ENCODE measurements at places on chromosomes 13 and 19. TPM values are rescaled to one million over a fixed set of nuclear protein-coding genes. Genes with fewer than 3 reads are reported as not detected.

The STK24 gene
- 107 TPM for total RNA-seq

GRCh38 chr13:35512271-35512920, 35.9 kb upstream of the MAB21L1 start:
- H3K36me3 ChIP-seq = no peaks in the 10 kb centered on the region
- DNase-seq = no peak
- no peak overlapping the region for H3K4me3 ChIP-seq
- no peaks in the 10 kb centered on the region for H3K27me3 ChIP-seq
- no peak overlapping the region for H3K27ac ChIP-seq

The ZNF14 gene
- total RNA-seq = 12.1 TPM

DNA sequence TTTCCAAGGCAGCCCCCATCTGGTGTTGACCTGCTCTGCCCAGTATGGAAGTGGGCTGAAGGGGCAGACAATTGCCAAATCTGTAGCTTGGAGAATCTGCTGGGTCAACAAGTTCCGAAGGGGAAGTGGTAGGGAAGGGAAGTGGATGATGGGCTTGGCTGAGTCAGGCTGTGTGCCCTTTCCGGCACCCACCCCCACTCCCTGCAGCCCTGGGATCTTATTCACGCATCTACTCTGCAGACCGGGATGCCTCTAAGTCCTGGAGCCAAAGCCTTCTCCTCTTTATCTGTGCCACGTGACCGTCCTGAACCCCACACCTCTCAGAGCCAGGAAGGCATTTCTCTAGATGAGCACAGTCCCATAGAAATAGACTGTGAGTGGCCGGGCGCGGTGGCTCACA, 7.5 kb upstream of the C5AR2 start:
- H3K36me3 ChIP-seq = no peaks in the 10 kb centered on the region
- no peak overlapping the region for H3K4me3 ChIP-seq
- no peaks in the 10 kb centered on the region for H3K4me1 ChIP-seq
- no peaks in the 10 kb centered on the region for H3K27me3 ChIP-seq

DNA sequence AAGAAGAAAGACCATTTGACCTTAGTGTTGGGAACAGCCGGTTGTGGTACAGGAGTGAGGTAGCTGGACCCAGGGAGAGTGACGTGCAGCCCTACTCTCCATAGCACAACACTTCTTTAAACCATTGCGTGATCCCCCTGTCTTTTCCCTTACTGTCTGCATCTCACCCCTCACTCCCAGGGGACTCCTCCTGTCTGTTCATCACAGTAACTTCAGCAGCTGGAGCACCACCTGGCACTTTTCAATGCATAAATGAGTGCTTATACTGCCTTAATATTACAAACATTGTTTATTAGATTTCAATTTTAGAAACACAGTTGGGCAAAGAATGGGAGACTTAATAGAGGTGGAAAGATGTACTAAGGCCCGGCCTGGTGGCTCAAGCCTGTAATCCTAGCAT, 285.5 kb downstream of the UQCRFS1 start:
- DNase-seq = no peak
- no peak overlapping the region for H3K27ac ChIP-seq
- no peaks in the 10 kb centered on the region for H3K36me3 ChIP-seq
- H3K27me3 ChIP-seq = no peaks in the 10 kb centered on the region
- H3K4me3 ChIP-seq = no peak overlapping the region
- H3K4me1 ChIP-seq = no peaks in the 10 kb centered on the region

The GRIK5 gene
- total RNA-seq = 1.4 TPM

DNA sequence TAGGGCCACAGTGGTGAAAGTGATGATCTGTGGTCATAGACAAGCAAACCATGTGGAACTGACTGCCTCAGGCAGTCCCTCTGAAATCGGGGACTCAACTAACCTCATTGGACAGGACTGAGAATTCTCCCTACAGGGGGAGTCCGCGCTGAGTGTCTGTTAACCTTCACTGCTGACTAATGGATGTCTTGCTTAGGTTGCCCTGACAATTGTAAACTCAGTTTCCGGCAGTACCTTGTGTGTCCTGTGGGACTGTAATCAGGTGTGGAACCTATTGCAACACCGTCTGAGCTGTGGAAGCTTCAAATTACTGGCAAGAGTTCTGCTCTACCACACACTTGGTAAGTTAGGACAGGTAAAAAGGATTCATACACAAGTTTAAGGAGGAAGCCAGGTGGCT, 21.8 kb downstream of the ZNF77 start:
- no peaks in the 10 kb centered on the region for H3K4me1 ChIP-seq
- H3K36me3 ChIP-seq = peaks cover 4% of the 10 kb centered on the region
- no peak overlapping the region for H3K4me3 ChIP-seq
- no peak overlapping the region for H3K27ac ChIP-seq
- no peak for DNase-seq

GRCh38 chr13:26459276-26460131, 98.0 kb upstream of the WASF3 start:
- H3K4me1 ChIP-seq = peaks cover 4% of the 10 kb centered on the region
- H3K27ac ChIP-seq = no peak overlapping the region
- no peaks in the 10 kb centered on the region for H3K36me3 ChIP-seq

GRCh38 chr19:40277356-40278059, 7.6 kb downstream of the AKT2 start:
- H3K36me3 ChIP-seq = peaks cover 6% of the 10 kb centered on the region
- H3K27ac ChIP-seq = no peak overlapping the region

DNA sequence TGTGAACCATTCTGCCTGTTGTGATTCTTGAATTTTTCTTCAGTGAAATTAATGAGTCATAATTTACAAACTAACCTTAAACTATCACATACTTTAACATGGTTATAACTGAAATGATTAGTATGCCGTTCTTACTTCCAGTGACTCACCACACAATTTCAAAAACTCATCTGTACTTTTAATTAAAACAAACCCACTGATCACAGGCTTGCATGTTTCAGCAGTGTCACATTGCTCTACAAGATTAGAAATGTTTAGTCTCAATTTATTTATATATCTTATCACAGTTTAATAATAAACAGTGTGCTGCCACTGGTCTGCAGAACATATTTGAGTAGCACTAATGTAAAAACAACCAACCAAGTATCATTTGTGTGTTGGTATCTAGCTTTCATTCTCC, 2227.9 kb upstream of the PCDH20 start:
- DNase-seq = no peak
- H3K27me3 ChIP-seq = no peaks in the 10 kb centered on the region

- no peaks in the 10 kb centered on the region for H3K27me3 ChIP-seq
- H3K4me1 ChIP-seq = no peaks in the 10 kb centered on the region
- no peak overlapping the region for H3K27ac ChIP-seq
Observed at GRCh38 chr13:109707044-109707741, 79.2 kb downstream of the IRS2 start.

The CCDC70 gene
- total RNA-seq = not detected

DNA sequence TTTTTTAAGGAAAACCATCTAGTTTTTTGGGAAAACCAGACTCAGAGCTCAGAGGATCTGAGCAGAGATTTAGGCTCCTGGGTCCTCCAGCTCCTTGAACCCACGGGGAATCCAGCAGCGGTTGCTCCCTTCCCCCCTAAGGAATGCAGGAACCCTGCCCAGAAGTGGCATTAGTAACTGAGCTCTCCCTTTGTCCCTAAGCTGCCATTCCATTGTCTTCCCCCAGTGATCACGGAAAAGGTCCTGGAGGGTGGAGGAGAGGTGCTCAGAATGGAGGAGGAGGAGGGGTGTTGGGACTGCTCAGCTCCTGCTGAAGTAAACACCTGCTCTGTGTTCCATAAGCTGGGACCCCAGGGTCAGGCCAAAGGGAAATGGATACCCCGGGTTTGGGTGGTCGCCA, 16.8 kb upstream of the OR1M1 start:
- H3K4me1 ChIP-seq = no peaks in the 10 kb centered on the region
- no peaks in the 10 kb centered on the region for H3K27me3 ChIP-seq
- H3K4me3 ChIP-seq = no peak overlapping the region
- no peak overlapping the region for H3K27ac ChIP-seq
- DNase-seq = no peak
- no peaks in the 10 kb centered on the region for H3K36me3 ChIP-seq

The MYO1F gene
- not detected for total RNA-seq

The SPRY2 gene
- total RNA-seq = not detected

DNA sequence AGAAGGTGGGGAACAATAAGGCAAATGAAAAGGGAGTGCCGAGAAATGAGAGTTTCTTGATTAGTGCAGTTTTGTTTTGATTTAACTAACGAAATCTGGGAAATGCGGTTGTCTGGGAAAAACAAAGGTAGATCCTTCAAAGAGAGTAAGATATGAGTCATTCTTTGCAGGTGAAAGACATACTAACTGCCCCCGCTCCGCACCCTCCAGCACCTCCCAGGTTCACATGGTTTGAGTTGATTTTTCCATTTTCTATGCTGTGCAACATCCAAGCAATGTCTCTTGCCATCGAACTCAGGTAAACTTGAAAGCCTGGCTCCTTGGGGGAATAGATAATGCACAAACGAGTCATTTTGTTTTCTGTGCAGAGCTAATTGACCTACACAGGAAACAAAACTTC, 84.1 kb upstream of the KLF12 start:
- no peak overlapping the region for H3K27ac ChIP-seq
- H3K4me3 ChIP-seq = no peak overlapping the region
- no peak for DNase-seq
- H3K27me3 ChIP-seq = no peaks in the 10 kb centered on the region
- no peaks in the 10 kb centered on the region for H3K4me1 ChIP-seq
- no peaks in the 10 kb centered on the region for H3K36me3 ChIP-seq

DNA sequence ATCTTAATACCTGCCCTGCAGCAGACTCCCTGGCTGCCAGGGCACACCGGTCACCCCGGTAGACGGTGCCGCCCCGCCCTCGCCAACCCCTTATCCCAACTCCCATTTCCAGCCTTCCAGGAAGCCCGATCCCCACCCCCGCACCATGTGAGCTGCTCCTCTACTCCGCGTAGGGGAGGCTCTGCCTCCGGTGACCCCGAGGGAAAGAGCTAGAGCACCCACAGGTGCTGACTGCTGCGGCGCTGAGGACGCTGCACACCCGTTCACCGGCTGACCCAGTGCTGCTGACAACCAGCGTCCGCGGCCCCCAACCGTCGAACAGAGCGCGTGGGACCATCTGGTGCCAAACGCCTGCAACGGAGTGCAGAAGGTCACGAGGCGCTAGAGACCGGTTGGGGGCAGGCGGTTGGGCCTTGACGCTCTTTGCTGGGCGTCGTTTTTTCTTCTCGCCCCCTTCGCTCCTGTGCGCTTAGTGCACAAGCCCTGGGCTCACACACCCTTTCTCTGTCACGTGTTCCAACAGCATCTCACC, 59.6 kb upstream of the ZNF599 start:
- DNase-seq = no peak
- no peaks in the 10 kb centered on the region for H3K27me3 ChIP-seq
- no peaks in the 10 kb centered on the region for H3K4me1 ChIP-seq
- no peaks in the 10 kb centered on the region for H3K36me3 ChIP-seq

DNA sequence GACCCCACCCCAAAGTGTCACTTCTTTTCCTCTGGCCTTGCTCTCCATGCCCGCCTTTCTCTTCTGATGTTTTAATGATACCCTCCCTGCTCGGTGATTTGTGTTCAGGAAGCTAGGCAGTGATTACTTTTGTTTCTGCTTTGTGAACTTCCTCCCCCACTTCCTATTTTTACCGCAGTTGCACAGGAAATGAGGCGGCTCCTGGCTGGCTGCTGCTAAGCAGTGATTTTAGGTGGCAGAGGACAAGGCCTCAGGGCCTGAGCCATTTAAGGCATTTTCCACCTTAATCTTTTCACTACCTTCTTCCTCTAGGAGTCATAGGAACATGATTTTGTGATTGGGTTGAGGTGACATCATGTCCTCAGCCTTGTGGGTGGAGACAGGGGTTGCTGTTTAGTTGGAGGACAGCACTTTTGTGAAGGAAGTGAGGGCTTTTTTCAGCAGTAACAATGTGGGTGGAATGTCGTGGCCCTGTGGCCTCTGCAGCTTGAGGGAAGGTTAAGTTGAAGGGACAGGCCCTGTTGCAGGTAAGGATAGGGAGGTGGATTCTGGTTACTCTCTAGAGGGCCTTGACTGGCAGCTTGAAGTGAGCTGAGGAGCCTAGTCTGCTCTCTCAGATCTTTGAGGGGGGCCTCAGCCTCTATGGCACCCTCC, 15.7 kb downstream of the GARRE1 start:
- peak overlapping the region; percentile 95 for H3K27ac ChIP-seq
- peaks cover 57% of the 10 kb centered on the region for H3K4me1 ChIP-seq
- no peaks in the 10 kb centered on the region for H3K27me3 ChIP-seq
- DNase-seq = peak; percentile 93

DNA sequence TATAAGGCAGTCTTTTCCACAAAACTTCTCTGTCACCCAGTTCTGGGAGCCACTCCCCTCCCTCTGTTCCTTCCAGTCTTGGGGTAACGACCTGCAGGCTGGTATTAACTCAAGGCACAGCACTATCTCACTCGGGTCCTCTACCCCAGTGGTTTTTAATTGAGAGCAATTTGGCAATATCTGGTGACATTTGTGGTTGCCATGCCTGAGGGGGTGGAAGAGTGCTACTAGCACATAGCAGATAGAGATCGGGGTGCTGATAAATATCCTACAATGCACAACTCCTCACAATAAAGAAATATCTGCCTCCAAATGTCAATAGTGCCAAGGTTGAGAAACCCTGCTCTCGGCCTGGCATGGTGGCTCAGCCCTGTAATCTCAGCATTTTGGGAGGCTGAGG, 117.7 kb upstream of the ABCC4 start:
- DNase-seq = no peak
- no peaks in the 10 kb centered on the region for H3K27me3 ChIP-seq
- H3K36me3 ChIP-seq = no peaks in the 10 kb centered on the region
- no peak overlapping the region for H3K4me3 ChIP-seq
- H3K27ac ChIP-seq = no peak overlapping the region

The GRIN2D gene
- not detected for total RNA-seq

GRCh38 chr19:42203700-42204099, 13.8 kb downstream of the DEDD2 start:
- H3K27ac ChIP-seq = no peak overlapping the region
- H3K27me3 ChIP-seq = no peaks in the 10 kb centered on the region
- peaks cover 18% of the 10 kb centered on the region for H3K4me1 ChIP-seq
- peaks cover 16% of the 10 kb centered on the region for H3K36me3 ChIP-seq

DNA sequence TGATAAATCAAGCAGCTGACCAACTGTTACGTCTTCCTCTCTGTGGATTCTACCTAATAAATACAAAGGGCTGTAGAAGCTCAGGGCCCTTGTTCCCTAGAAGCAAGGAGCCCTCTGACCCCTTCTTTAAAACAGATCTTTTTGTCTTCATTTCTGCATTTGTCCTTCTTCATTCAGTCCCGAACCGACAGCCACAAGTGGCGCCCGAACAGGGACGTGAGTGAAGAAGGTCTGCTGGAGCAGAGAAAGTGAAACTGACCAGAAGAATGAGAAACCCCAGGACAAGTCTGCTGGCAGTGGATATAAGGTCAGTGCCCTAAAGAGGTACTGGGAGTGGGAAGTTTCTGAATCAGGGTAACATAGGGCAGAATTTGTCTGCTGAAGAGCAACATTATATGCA, 13.1 kb downstream of the ZNF773 start:
- no peak overlapping the region for H3K27ac ChIP-seq
- H3K27me3 ChIP-seq = no peaks in the 10 kb centered on the region
- H3K4me1 ChIP-seq = no peaks in the 10 kb centered on the region
- H3K4me3 ChIP-seq = no peak overlapping the region
- DNase-seq = peak; percentile 54

GRCh38 chr19:30692181-30692811, 320.1 kb downstream of the ZNF536 start:
- H3K4me1 ChIP-seq = no peaks in the 10 kb centered on the region
- no peak overlapping the region for H3K4me3 ChIP-seq
- H3K27me3 ChIP-seq = no peaks in the 10 kb centered on the region
- H3K36me3 ChIP-seq = no peaks in the 10 kb centered on the region
- no peak for DNase-seq

Data from Karpas-422 (cell line).